PC-3 (cell line): ENCODE measurements at places on chromosomes 12 and 14. TPM values are rescaled to one million over a fixed set of nuclear protein-coding genes. Genes with fewer than 3 reads are reported as not detected.

DNA sequence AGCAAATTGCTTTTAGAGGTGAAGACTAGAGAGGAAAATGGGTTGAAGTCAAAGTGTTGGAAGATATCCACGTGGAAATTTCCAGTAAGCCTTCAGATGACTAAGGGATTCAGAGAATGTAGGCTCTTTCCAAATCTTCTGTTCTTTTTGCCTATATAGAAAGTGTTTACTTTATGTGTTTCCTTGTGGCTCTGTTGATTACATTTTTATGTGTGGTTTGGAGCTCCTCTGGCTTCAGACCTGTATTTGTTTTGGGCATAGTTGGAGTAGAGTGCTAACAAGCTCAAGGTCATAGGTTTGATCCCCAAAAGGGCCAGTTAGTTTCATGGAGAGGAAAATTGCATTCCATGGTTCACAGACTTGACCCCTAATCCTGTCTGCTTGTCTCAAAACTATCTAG is 91.9 kb downstream of the IGF1 start:
- DNase-seq = no peak

GRCh38 chr12:105741786-105742566 is 396.8 kb downstream of the NUAK1 start:
- peak; percentile 64 for DNase-seq

SIX1 gene
- 16.5 and 18.2 TPM in 2 replicates for total RNA-seq

DNA sequence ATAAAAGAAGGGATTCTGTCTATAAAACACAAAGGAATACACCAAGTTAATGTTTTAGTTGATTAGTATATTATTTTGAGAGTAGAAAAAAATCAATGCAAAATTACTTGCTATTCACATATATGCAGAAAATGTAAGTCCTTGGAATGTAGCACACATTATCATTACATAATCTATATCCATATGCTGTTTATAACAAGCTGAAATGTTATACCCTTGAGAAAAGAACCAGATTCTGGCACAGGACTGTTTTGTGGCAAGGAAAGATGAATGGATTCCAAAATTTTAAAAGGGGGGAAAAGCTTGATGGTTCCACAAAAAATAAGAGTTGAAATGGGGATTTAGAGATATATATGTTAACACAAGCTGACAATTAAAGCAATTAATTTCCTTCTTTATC is 153.6 kb downstream of the MSRB3 start:
- no peak for DNase-seq

LPAR5 gene
- total RNA-seq = 2.3 and 4.3 TPM in 2 replicates

ZDHHC22 gene
- total RNA-seq = 0.15 and 0.81 TPM in 2 replicates
